ENCODE measurements at places on chromosomes 11 and 22. TPM values are rescaled to one million over a fixed set of nuclear protein-coding genes. Genes with fewer than 3 reads are reported as not detected.

OR4A47 gene
- not detected for total RNA-seq

DMC1 gene
- total RNA-seq: 0.06 TPM

DNA sequence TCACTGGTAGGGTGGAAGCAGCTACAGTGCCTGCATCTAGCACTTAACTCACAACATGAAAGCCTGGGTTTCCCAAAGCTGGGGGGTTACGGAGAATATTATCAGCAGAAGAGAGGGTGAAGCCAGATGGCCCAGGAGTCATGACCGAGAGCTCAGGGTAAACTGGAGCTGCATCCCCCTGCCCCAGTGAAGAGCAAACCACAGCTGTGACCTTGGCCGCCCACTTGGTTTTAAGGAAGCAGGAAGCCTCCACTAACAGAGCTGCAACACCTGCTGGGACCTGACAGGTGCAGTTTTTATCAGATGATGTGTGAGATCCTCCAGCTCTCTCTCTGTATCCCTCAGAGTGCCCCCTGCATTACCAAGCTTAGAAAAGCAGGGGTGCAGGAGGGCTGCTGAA is 20.9 kb downstream of the TCP11L1 start:
- no peak for DNase-seq

DNA sequence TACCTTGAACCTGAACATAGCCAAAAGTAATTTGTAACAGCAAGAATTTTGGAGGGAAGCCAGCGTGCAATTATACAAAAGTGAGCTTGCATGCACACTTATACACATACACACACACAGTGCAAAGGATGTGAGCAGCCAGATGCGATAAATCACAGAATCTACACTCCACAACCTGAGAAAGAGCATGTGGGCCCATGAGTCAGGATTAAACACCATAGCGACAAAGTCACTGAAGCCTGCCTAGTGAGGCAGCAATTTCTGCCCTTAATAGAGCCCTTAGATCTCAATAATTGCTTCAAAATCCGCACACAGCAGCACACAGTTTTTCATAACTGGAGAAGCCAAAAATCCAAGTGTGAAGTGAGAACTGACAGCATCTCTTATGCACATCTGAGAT is 42.6 kb upstream of the TEAD1 start:
- DNase-seq: no peak

DNA sequence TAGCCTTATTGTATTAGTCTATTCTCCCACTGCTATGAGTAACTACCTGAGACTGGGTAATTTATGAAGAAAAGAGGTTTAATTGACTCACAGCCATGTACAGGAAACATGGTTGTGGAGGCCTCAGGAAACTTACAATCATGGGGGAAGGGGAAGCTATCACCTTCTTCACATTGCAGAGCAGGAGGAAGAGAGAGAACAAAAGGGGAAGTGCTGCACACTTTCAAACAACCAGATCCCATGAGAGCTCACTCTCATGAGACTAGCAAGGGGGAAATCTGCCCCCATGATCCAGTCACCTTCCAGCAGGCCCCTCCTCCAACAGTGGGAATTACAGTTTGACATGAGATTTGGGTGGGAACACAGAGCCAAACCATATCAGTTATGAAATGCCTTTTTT is 179.4 kb downstream of the ARHGAP42 start:
- DNase-seq: no peak

DNA sequence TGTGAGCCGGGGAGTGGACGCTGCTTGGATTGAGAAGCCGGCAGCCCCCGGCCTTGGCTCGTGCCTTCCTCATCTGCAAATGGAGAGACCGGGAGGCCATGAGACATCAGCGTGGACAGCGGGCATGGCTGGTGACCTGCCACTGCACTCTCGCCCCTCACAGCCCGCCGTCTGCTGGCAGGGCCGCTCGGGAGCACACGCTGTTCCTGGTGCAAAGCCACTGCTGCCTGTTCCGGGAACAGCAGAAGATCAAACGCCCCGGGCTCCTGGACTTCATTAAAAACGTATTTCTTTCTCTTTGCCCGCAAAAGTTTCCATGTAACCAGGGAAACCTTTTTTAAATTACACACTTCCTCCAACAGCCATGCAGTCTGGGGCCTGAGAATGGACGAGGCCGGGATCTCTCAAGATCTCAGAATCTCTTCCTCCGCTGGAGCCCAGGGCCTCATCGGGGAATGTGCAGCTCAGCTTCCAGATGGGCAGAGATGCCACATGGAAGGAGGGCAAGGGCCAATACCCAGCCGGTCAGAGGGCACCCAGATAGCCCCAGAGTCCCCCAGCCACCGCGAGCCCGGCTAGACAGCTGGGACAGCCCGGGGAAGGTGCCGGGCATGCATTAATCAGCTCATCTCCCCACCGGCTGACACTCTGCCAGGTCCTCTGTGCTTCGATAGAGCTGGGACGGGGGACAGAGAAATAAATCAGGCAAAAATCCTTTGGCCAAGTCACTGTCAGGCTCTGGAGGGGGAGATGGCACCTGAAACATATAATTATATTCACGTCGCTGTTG is 62.8 kb upstream of the PRR5 start:
- DNase-seq: no peak

DNA sequence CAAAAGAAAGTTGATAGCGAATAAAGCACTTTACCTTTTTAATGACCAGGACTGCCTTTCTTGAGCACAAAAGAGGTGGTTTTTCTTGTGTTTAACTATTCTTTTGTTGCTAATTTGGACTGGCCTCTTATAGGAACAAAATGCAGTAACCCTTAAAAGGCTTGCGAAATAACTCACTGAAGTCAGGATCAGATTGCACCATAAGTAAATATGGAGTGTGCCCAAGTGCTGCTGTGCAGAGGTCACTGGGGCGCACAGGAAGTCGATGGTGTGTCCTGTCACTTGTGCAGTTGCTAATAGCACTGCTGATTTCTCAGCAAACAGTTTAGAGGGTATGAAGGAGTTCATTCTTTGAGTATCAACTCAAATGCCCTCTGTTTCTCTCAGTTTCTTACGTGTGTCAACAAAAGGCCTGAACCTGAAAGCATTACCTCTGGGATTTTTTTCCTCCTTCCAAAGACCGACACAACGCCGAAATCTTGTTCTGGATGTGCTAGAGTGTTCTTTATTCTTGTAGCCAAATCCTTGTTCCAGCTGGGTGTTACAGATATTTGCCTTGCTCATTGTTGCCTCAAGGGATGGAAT is 71.3 kb downstream of the ATXN10 start:
- no peak for DNase-seq

DNA sequence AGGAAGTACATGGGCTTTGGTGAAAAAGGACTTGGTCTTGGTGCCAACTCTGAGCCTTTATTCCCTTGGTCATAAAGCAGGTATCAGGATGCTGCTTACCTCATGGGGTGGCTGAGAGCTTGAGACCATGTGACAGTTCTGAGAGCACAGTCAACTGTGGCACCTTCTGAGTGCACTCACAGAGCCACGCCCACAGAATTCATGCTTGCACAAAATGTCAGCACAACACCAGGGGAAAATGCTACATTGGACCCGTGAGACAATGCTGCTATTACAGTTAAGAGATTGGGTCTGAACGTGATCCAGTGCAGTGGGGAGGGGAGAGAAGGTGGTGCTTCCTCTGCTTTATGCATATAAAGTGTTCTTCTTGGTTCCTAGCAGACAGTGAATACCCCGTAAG is 79.5 kb upstream of the SPON1 start:
- DNase-seq: no peak

DNA sequence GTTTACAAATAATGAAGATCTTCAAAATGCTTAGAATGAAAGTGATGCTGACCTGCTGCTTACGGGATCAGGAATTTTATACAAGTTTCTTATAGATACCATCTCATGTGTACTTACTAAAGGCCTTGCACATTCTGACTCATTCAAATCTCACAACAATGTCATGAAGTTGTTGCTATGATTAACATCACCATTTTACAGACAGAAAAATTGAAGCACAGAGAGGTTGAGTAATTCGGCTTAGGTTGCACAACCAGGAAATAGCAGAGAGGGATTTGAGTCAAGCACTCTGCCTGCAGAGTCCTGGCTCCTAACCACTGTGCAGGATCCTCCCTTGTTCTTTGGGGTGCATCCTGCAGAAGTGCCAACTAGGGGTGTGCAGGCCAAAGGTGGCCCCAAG is 471.9 kb downstream of the MIAT start:
- peak; percentile 63 for DNase-seq

DNA sequence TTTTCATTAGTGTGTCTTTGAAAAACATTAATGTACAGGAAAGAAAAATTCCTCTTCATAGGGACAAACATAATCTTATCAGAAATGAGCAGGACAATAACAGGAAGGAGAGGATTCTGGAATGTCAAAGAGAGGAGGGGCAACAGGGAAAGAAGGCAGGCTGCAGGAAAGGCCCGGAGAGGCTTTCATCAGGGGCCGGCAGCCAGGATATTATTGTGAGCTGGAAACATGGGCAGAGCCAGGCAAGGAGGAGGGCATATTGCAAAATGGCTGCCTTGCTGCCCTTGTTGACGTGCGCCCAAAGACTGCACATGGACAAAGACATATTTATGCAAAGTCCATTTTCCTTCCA is 433.7 kb downstream of the ETS1 start:
- DNase-seq: no peak

DNA sequence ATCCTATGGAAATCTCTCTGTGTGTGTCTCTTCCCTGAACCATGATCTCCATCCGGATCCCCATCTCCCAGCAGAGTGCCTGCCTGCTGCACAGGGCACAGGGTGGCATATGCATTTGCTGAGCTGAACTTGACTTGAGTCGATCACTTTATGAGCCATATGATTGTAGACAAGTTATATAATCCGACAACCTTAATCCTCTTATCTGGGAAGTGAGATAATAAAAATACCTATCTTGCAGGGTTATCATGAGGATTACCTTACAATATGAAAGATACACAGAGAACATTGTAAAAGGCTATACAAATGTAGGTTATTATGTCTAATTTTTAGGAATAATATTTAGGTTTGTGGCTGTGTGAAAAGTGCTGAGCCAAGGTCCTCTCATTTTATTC is 124.5 kb downstream of the ST3GAL4 start:
- no peak for DNase-seq

DNA sequence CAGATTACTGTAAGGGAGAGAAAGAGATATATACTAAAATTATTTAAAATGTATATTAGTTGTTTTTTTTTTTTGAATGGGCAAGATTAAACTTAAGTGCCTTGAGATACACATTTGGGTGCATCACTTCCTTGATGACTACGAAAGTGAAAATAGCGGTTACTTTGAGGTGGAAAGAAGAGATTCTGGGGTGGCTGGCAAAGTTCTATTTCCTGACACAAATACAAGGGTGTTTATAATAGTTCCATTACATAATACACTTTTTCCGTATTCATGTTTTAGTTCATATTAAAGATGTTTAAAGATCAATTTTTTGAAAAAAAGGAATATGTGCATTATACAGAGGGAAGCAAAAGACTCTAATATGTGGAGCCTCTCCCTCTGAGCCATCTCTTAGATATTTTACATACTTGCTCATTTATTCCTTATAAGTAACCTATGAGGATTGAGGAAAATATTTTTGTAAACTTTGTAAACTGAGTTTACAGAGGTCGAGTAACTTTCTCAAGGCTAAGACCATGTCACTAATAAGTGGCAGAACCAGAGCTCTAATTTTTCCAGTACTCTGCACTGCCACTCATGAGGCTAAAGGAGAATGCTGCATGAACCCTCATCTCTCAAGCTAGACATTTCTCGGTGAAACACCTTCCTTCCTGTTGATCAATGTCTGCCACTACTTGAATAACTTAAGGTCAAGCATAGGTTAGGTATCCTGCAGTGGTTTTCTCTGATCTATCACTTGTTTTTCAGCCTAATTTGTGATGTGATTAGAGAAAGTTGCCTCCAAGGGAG is 58.6 kb downstream of the DDIAS start:
- DNase-seq: no peak

GRCh38 chr11:73400293-73400692 is 24.1 kb downstream of the RELT start:
- no peak for DNase-seq

DNA sequence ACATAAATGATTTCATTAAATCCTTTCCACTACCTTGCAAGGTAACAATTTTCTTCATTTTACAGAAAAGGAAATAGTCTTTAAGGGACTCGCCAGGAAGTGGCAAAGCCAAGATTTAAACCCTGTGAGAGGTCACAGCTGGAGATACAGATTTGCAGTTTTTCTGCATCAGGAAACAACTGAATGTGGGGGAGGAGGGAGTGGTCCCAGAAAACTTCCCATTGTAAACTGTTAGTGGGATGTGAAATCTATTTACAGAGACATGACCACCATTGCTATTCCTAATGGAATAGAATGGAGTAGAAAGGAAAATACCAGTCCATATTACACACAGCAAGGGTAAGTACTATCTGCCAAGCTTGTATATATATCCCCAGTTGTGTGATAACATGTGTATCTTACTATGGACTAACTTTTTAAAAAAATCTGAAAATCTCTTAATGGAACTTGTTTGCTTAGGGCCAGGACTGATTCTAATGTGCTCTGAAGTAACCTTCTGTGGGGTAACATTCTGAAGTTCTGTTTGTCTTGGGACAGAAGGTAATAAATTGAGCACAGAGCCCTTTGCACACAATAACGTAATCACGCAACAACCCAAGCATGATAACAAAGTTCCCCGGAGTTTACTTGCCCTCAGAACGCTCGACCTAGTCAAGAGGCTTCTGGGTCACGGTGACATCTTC is 10.9 kb upstream of the TSKU start:
- DNase-seq: no peak

- no peak for DNase-seq
Measured at GRCh38 chr22:29458551-29458950, 20.2 kb downstream of the RFPL1 start.

- no peak for DNase-seq
Measured at GRCh38 chr11:61885166-61885778, 6.1 kb downstream of the FADS3 start.

DNA sequence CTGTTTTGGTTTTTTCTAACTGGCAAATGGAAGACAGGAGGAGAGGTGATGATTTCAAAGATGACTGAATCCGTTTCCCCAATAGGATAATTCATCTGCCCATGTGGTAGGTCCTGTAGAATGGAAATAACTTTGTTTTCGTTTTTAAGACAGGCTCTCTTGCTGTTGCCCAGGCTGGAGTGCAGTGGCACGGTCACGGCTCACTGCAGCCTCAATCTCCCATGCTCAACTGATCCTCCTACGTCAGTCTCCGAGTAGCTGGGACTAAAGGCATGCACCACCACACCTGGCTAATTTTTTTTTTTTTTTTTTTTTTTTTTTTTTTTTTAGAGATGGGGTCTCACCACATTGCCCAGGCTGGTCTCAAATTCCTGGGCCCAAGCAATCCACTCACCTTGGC is 77.4 kb upstream of the BIRC3 start:
- no peak for DNase-seq

- no peak for DNase-seq
Measured at GRCh38 chr11:20046416-20046815, 113.9 kb downstream of the DBX1 start.

GRCh38 chr22:22074634-22075381 is 92.2 kb upstream of the TOP3B start:
- DNase-seq: no peak

- peak; percentile 7 for DNase-seq
Measured at GRCh38 chr11:75938543-75938942, 123.5 kb downstream of the UVRAG start.

- no peak for DNase-seq
Measured at GRCh38 chr11:87331273-87331672, 293.5 kb downstream of the TMEM135 start.

Data from Daoy (cell line).